ENCODE measurements at places on chromosomes 1 and 21.

GRCh38 chr1:31302709-31303441 is 6.0 kb downstream of the ZCCHC17 start:
- DNase-seq, result no peak

- DNase-seq, result no peak
Measured at GRCh38 chr1:25614501-25615171, 2.0 kb upstream of the MAN1C1 start.

DNA sequence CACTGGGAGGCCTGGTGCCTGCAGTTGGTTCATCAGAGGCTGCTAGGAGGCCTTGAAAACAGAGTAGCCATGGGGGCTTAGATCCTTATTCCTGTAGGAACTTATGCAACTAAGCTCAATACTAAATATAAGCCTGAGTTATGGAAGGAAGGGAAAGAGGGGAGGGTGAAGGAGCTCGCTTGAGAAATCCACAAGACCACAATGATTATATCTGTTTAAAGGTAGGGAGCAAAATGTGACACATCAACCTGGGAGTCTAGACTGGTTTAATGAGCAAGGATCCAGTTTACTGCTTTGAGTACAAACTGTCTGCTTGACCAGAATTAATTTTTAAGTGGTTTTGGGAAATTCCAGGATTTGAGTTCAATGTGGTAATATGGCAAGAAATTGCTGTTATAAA is 20.4 kb upstream of the ANGPTL7 start:
- no peak for DNase-seq

GRCh38 chr1:54694771-54695170 is 20.9 kb upstream of the TTC4 start:
- DNase-seq, result no peak

DNA sequence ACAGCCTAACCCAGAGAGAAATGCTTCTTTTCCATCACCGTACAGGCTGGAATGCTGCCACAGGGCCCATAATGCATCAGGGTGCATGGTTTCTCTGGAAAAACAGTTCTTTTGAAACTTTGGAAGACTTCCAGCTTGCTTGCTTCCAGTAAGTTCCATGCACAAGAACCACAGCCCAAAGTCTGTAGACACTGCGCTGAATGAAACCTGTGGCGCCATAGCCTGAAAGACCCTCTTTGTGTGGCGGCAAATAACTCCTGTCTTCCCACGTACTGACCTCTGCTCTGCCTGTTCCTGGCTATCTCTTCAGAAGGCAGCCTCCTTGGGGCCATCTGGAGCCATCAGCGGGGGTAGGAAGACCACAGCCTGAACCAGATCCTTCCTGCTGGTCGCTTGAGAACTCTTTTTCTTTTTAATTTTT is 15.1 kb downstream of the MIIP start:
- DNase-seq, result no peak

DNA sequence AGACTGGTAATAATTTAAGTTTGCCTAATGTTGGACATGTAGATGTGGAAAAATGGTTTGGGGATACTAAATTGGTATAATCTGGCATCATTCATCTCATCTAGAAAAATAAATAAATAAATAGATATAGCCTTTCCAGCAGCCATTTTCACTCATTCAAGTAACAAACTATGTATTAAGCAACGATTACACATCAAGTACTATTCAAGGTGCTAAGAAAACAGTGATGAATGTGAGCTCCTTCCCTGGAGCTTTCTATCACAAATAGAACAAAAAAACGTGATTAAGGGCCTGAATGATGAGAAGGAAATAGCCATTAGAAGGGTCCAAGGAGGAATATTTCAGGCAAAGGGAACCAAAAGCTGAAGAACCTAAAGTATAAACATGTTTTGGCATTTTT is 37.1 kb downstream of the STIL start:
- no peak for DNase-seq

DNA sequence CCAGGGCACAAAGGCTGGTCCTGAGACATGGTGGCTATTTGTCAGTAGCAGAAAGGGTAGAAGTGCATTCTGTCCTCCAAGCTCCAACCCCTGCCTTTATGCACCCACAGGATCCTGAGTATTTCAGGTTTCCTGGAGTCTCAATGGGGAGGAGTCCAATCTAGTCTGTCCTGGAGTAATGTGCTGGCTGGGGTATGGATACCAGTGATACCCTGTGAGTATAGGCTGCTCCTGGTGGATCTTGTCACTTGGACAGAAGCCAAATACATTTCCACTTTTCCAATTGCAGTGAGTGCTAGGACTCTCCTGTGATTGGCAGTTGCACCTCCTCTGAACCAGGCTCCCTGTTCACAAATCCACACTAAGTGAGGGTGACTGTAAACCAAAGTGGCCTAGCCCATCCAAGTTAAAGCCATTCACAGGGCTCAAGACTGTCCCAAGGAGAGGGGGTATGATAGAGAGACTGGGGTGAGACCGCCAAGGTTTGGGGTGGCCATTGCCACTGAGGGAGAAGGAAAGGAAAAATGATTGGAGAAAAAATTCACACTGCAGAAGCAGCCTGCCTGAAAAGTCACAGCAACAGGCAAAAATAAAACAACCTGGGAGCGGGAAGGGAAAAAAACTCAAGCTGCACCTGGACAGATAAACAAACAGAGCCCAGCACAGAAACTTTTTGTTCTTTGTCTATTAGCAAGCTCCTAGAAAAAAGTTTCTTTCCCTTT is 163.4 kb upstream of the ETV3 start:
- DNase-seq, result no peak

DNA sequence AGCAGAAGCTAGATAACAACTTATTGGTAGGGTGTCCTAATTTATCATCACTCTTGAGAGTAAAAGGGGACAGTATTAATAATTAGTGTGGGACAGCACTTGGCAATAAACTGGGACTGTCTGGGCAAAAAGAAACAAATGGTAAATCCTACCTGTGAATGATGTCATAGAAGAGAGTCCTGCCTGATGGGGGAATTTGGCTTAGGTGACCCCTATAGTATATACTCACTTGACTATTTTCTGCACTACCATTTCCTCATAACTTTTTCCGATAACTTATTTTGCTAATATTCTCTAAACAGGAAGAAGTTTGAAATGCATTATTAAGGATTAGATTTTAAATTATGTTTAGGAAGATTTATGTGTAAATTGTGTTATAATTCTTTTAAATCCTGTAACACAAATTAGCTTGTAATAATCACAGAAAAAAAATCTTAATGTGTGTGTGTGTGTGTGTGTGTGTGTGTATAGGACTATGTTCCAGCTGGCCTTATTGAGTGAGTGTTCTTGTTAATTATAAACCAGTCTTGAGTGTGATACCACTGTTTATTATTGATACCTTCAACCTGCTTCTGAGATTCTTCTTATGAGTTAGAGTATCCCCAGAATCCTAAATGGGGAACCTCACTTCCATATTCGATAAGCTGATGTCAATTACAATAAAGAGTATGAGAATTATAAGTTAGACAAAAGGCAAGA is 144.2 kb upstream of the C1orf105 start:
- DNase-seq, result no peak

GRCh38 chr1:161502181-161502580 is 3.1 kb upstream of the FCGR2A start:
- no peak for DNase-seq

GRCh38 chr1:104463126-104463697 is 713.5 kb downstream of the AMY1C start:
- DNase-seq, result no peak

DNA sequence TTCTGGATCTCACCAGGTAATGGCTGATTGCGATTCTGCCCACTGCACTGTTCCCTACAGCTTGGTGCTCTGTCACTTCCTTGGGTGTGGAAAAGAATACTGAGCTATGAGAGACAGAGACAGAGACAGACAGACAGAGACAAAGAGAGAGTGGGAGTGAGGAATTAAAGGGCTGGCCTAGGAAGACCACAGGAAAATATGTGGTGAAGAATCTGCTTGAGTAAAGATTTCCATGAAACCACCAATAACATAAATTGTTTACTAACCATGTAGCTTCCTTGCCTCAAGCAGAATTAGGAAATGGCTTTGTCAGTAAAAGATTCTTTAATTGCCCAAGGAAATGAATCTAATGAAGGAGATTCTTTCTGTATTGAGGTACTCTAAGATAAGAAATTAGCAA is 54.4 kb downstream of the MPZL1 start:
- DNase-seq, result no peak

DNA sequence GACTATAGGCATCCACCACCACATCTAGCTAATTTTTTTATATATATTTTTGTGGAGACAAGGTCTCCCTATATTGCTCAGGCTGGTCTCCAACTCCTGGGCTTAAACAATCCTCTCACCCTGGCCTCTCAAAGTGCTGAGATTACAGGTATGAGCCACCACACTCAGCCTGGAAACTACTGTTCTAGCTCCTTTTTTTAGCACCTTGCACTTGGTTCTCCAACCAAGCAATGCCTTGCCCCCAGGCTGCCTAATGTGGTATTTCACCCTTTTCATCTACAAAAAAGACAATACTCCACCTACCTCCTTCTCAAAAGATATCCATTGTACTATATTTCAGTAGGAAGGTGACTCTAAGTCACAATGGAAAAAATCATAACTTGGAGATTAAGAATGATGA is 6.7 kb downstream of the ARNT start:
- DNase-seq, result no peak

DNA sequence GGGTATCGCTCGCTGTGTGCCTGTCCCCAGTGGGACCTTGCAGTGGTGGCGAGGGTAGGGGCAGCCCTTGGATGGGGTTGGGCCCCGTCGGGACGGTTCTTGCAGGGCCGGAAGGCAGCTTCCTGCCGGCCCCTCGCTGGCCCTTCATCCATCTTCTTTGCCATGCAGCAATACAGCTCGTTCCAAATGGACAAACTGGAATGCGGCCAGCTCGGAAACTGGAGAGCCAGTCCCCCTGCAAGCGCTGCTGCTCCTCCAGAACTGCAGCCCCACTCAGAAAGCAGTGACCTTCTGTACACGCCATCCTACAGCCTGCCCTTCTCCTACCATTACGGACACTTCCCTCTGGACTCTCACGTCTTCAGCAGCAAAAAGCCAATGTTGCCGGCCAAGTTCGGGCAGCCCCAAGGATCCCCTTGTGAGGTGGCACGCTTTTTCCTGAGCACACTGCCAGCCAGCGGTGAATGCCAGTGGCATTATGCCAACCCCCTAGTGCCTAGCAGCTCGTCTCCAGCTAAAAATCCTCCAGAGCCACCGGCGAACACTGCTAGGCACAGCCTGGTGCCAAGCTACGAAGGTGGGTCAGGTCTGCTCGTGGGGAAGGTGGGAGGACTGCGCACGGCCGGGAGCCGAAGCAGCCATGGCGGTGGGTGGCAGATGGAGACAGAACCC is 45.8 kb downstream of the SIM2 start:
- no peak for DNase-seq

- DNase-seq, result no peak
Measured at GRCh38 chr1:68010090-68010489, 40.3 kb downstream of the DIRAS3 start.

- DNase-seq, result no peak
Measured at GRCh38 chr1:201454608-201455007, 14.4 kb downstream of the PHLDA3 start.

DNA sequence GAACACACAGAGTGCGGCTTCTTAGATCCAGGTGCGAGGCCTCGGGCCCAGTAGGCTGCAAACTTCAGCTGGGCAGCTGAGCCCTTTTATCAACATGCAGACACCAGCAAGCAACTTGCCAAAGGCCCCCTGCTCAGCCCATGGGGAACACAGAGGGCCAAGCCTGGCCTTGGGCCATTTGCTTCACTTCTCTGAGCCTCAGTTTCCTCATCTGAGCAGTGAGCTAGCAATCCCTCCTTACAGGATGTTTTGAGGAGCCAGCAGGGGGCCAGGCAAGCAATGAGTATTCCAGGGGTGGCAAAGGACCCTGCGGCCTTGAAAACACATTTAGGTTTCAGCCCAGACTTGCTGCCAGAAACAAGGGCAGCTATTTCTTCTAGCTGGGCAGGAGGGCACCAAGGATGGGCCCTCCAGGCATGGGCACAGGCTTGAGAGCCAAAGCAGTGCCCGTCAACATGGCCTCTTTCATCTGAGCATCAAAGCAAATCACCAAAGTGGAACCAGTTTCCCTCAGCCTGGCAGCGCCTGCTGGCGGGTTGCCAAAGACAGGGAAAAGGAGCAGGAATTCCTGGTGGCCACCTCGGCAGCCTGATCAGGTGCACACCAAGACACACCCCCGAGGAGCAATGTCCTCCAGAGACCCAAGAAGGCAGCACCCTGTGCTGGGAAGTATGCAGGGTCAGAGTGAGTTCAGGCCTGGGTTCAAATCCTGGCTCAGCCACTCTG is 1.4 kb downstream of the MATN1 start:
- no peak for DNase-seq

DNA sequence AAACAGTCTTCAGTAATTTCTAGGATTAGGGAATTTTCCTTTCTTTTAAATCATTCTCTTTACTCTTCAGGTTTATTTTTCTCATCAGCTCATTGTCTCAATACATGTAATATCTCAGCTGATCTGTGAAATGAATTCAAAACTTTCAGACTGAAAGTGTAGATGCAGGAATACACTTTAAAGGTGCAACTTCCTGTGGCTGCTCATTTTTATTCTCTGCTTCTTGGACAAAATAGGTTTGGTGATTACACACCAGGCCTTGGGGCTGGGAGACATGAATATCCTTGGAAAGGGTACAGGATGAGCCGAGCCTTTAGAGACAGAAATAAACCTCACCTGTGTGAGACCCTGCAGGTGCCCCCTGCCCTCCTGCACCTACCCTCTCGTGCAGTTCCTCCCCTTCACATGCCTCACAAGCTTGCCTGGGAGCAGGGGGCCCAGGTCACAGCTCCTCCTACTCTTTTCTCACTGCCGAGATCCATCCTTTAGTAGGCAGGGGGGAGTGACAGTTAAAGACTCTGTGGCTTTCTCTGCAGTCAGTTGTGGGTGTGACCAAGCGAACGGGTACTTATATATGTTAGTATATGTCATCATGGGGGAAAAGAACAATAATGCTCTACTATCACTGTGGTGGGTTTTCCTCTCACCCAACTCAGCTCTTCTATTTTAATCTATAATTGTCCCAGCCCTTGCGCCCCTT is 23.6 kb downstream of the XCL2 start:
- peak; percentile 55 for DNase-seq

DNA sequence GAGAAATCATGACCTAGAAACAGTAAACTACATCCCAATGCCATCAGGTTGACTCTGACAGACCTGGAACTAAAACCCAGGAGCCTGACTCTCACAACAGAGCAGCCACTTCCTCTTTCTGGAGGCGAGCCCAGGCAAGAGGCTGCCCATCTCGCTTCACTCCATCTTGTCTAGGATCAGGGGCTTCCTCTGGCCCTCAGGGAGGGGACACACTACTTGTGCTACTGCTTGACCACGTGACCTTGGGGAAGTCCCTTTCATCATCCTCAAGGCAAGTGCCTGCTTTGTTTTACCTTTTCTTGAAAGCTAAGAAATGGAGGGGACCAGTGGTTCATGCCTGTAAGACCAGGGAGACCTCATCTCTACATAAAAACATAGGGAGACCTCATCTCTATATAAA is 2.6 kb upstream of the TENT5B start:
- no peak for DNase-seq

GRCh38 chr1:42340901-42341300 is 5.9 kb upstream of the FOXJ3 start:
- no peak for DNase-seq
